ENCODE measurements at places on chromosomes 1 and 21. TPM values are rescaled to one million over a fixed set of nuclear protein-coding genes. Genes with fewer than 3 reads are reported as not detected.

- DNase-seq: no peak
Measured at GRCh38 chr1:3660704-3661103, 8.4 kb downstream of the TP73 start.

DNA sequence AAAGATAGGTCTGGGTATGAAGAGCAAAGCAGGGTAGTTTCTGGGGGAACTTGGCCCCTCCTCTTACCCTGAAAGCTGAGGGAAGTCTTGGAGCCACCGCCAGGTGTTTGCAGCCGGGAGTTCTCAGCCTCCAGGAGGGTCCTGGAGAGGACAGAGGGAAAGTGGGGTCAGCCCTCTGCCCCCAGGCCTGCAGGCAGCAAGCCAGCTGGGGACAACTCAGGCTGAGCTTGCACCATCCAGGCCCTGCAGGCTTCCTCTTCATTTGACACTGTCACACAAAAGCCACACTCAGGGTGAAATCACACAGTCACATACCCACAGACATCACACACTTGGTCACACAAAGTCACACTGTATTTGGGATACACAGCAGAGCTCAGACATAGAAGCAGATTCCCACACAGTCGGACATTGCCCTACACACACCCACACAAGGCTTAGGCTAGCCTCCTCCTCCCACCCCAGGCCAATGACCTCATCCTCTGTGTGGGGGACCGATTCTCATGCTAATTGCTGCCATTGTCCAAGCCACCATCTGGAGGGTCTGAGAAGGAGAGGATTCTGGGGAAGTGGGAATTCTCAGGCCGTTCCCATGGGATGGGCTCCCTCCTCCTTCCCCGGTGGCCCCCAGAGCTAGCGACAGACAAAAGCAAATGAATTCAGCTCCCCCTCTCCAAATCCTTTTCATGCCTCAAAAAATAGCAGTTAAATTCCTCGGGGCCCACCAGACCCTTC lies 3.7 kb downstream of the NES start:
- DNase-seq: no peak

DNA sequence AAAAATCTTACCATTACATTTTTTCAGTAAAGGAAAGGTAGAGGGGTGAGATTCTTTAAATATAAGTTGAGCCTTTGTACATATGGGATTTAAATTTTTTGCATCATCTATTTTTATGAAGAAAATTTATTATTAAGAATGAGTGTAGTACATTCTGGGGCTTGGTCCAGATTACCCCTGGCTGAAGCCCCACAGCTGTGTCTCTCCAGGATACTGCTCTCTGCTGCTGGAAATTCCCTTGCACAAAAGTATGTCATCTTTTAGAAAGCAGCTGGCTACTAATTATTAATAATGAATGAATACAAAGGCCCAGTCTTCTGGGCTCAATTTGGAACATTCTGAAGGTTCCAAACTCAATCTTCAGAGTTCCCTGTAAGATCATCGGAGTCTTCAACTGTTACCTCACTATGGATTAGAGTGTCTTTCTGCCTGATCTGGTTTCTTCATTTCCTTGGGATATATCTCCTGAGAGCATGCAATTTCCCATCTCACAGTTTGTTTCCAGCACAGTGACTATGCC lies 428.6 kb upstream of the BRINP3 start:
- DNase-seq: no peak

The OR6K3 gene
- 0.09 TPM for polyA plus RNA-seq

DNA sequence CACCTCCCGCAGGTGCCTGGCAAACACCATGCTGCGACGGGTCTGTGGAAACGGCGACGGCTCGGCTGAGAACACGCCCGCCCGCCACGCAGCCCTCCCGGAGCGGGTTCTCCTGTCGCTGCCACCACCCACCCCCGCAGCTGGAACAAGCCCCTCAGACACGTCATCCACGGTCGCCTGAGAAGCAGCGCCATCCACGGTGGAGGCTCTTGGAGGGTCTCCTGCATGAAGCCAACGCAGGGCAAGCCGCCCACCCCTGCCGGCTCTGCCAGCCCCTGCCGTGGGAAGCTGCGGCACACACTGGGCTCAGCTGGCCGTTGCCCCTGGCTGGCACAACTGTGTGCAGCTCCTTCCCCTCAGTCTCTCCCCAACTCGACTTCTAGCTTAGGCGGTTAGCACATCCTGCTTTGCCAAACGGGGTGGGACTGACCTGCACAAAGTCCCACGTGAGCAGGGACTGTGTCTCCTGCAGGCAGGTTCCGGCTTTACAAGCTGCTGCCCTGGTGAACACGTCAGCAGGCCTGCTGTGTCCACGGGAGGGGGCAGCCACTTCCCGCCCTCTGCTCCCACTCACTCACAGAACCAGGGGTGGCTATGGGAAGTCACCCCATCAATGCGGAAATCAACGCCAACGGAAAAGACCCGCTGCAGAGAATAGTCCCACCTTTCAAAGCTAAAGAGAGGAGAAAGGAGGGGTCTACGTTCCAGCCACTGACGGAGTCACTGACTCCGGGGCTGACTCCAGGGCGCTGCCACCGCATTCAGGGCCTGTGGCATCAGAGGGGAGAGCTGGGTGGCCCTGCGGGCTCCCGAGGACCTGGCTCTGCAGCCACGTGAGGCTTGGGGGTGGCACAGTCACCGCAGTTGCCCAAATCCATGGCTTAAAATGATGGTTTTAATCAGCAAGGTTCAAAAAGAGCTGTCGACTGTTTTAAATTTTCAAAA lies 10.3 kb downstream of the POFUT2 start:
- DNase-seq: no peak

The ZNF683 gene
- polyA plus RNA-seq: 0.27 TPM

DNA sequence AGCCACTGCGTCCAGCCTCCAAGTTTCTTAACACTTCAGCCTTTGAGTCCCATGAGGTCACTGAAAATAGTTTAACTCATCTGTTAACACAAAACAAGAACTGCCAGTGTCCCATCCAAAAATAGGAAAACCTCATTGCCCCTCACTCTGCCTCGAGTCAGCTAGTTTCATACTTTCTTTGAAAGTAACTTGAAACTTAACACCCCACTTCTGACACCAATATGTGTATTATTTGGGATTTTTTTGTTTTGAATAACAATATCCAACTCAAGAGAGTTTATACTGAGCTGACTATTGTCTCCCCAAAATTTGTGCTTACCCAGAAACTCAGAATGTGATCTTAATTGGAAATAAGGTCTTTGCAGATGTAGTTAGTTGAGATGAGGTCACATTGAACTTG lies 16.9 kb upstream of the PIK3CD start:
- no peak for DNase-seq

The NOTCH2 gene
- 65.3 TPM for polyA plus RNA-seq

The SPRR2G gene
- not detected for polyA plus RNA-seq

- no peak for DNase-seq
Measured at GRCh38 chr1:196462086-196462485, 146.2 kb downstream of the KCNT2 start.

GRCh38 chr1:169925505-169926482 lies 32.1 kb upstream of the SCYL3 start:
- DNase-seq: no peak

The KRTAP13-2 gene
- polyA plus RNA-seq: not detected

- no peak for DNase-seq
Measured at GRCh38 chr1:119003413-119004128, 15.4 kb upstream of the TBX15 start.

GRCh38 chr1:68141071-68142021 lies 90.9 kb upstream of the DIRAS3 start:
- DNase-seq: peak; percentile 56

- no peak for DNase-seq
Measured at GRCh38 chr1:227092069-227092468, 152.0 kb downstream of the COQ8A start.

GRCh38 chr1:30265127-30266070 lies 458.0 kb downstream of the MATN1 start:
- DNase-seq: no peak

The UBASH3A gene
- polyA plus RNA-seq: 0.12 TPM

DNA sequence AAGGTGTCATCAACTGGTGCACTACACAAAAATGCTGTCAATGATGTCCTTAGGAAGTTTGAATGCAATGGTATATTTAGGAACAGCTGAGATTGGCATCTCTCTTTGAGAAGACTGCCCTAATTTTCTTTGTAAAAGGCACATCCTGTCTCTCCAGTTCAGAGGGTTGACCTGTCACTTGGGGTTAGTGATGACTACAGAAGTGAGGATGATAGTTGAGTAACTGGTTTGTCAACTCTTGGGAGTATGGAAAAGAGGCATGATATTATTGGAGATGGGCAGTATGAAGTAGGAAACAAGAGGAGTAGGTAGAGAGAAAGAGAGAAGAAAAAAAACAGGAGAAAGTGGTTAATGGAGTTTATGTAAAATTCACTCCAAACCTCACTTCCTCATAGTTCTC lies 40.4 kb upstream of the PIGC start:
- no peak for DNase-seq

DNA sequence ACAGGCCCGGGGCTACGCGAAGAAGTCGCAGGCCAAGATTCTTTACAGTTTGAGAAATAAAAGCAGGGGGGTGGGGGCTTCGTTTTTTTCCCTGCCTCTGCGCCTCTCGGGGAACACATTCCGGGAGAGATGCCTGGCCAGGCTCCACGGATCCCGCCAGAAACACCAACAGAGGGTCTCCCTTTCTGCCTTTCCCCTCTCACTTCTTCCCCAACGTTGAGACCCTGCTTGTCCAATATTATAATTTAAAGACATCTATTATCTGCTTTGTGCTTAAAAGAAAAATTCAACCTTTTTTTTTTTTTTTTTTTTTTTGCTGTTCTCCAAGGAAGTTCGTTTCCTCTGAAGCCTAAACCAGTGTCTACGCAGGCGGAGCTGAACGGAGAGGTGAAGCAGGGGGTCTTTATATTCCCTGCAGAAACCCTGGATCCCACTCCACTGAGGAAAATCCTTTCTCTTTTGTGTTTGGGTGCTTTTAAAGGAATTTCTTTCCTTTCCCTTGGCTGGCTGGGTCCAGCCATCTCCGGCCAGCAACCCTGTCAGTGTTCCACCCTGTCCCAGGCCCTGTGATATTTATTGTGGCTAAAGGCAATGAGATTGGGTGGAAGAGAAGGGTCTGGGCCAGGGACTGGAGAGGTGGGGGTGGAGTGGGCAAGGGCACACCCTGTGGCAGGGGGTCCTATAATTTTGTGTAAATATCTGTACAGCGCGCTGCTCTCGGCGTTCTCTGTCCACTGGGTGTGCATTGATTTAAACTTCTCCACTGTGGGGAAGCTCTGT lies 2.2 kb downstream of the FOXD2 start:
- DNase-seq: no peak

The ZBTB8A gene
- polyA plus RNA-seq: 13.7 TPM

GRCh38 chr1:154316704-154317103 lies 4.2 kb upstream of the AQP10 start:
- DNase-seq: no peak

DNA sequence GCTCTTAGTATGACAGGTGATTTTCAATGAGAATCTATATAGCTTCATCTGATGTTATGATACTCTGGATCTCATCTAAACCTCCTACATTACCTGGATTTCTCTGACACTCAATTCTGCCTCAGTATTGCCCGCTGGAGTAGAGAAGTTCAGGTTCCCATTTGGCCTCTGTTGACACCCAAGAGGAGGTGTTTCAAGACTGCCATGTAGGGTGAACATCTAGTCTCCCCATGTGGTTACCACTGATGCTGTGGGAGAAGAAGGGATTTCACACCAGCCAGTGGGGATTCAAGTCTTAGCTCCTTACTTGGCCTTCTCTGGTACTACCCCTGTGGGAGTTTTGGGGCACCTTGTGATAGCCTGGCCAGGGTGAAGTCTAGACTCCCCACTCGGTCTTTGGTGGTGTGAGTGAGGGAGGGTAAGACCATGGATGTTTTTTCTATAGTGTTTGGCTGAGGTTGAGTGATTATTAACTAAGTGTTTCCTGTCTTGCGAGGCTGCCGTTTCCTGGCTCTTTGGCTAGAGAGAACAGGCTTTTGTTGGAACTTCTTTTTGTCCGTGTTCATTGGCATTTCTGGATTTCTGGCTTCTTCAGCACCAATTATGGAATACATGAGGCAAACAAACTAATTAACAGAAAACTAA lies 90.7 kb downstream of the RHOU start:
- no peak for DNase-seq

DNA sequence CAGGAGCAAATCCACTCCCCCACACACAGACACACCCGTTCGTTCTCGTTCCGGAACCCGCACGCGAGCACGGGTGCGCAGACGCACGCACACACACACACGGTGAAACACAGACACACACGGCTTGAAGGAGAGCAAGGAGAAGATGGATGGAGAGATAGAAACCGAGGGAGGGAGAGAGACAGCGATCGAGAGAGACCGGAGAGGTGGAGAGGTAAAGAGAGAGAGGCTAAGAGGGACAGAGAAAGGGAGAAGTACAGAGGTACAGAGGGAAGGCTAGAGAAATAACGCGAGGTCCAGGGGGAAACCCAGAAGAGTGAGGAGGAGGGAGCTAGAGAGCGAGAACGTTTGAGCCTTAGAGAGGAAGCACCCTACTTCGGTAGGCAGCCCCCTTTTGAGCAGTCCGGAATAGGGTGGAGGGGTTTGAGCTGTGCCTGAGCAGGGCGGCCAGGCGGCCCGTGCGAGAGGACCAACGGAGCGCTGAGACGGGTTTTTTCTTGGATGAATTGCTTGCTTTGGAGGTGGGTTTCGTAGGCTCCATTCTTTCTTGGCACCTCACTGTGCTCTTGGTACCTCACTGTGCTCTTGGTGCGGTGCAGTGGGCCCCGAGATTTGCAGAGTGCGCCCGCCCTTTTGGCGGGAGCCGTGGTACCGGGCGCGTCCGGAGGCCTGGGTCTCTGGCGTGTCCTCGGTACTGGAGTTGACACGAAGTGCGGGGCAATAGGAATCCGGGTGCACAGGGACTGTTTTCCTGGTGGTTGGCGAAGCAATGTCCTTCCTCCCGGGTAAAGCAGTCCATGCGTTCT lies 88.4 kb upstream of the RHOU start:
- peak; percentile 32 for DNase-seq

DNA sequence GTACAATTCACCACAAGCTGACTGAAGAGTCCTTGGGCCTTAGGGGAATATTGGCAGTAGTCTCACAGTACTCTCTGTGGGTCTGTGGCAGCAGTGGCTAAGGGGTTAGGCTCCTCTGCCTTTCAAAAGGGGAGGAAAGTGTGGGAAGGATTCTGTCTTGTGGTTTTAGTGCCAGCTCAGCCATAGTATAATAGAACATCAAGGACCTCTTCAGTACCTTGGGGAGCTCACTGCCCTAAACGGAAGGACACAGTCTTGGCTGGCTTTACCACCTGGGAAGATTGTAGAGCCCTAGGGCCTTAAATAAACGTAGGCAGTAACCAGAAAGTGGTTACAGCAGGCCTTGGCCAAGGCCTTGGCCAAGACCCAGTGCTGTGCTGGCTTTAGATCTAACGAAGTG lies 265.7 kb downstream of the COL11A1 start:
- no peak for DNase-seq

- no peak for DNase-seq
Measured at GRCh38 chr1:26717017-26717491, 21.2 kb downstream of the ARID1A start.

- no peak for DNase-seq
Measured at GRCh38 chr1:243734308-243734695, 115.7 kb downstream of the AKT3 start.

DNA sequence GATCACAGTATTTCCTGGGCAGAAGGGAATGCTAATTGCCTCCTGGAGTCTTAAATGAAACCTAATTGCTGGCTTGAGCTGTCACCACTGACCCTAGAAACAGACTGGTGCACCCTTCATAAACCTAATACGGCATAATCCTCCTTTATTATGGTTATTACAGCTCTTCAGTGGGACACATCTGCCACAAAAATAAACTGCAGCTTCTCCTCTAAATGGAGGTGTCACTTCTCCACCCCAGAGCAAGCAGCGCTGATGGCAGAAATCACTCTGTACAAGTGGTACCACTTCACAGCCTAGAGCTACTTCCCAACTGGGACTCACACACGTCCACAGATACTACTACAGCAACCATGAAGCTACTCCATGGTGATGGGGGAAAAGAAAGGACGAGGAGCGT lies 11.1 kb downstream of the PTPN14 start:
- no peak for DNase-seq

GRCh38 chr1:244585867-244586266 lies 67.1 kb upstream of the DESI2 start:
- DNase-seq: no peak
